ENCODE measurements at places on chromosomes 11 and 22.

DNA sequence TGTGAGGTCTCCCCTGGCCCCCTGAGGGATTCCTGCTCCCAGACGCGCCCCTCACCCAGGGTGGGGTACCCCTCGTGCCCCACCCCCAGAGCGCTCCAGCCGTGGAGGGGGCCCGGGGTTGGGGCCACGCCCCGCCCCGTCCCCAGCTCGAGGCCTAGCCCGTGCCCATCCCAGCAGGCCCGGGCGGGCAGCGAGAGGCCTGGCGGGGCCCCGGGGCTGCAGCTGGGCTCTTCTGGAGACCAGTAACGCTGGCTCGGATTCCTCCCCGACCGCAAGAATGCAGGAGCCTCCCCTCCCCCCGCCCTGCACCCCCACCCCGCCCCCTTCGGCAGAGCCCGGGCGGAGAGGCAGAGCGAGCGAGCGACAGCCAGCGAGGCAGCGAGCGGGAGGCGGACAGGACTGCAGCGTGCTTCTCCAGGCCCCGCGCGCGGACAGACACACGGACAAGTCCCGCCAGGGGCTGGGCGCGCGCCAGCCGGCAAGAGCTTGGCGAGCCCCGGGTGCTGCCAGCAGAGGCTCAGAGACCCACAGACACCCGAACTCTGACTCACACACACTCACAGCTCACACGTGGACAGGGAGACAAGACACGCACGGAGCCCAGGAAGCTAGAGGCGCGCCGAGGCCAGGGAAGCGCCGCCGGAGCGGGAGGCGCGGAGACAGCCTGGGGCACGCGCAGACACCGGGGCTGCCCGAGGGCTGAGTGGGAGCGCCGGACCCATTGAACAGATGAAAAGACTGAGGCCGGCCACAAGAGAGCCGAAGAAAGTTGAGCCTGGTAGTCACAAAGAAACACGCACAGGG lies 15.2 kb downstream of the BCL9L start:
- DNase-seq, result no peak

DNA sequence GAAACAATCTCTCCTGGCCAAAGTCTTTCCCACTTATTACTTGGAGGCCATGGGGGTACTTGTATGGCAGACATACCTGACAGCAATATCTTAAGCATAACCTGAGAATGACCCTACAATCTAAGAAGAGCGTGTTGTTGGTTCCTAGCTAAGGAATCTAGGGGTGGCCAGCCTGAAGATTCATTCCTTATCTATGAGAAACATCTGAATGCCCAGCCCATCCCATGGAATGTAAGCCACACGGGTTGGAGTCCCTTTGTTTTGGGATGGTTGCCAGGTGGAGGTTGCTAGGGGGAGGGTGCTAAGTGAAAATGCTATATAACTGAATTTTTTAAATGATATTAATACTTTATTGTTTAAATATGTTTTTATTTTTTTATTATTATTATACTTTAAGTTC lies 725.0 kb downstream of the ETS1 start:
- no peak for DNase-seq

GRCh38 chr11:121081321-121081720 lies 19.7 kb upstream of the TECTA start:
- no peak for DNase-seq

DNA sequence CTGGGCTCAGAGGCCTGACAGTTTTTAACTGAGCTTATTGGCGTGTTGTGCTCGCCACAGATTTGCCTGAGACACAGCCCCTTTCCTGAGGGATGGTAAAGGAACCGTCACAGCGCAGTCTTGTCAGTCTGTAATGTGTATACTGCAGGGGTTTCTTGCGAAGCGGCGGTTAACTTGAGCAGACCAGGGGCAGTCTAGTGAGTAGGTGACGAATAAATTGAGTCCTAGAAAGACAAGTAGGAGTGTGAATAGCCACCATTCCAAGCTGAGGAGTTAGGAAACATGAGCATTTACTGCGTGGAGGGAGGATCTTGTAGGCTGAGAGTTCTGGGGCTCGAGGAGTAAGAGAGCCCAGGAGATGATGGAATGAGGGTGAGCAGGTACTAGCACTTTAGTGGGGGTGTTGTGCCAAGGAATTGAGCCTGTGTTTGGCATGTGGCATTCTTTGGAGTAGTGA lies 1.4 kb downstream of the MED15 start:
- no peak for DNase-seq

DNA sequence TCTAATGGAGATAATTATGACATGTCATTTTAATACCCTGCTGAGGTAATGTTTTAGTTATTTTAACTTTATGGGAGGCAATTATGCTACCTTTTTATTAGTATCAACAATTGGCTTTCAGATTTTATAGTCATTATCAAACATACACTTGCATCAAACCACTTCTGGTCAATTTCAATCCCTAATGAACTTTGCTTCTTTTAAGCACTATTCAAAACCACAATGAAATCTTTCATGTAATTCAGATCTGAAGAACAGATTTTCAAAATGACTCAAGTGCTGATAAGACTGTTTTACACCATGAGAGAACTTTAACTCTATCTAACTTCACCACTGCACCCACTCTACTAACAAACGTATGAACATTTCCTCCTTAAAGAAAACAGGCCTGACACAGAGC lies 25.9 kb upstream of the CCDC34 start:
- no peak for DNase-seq

DNA sequence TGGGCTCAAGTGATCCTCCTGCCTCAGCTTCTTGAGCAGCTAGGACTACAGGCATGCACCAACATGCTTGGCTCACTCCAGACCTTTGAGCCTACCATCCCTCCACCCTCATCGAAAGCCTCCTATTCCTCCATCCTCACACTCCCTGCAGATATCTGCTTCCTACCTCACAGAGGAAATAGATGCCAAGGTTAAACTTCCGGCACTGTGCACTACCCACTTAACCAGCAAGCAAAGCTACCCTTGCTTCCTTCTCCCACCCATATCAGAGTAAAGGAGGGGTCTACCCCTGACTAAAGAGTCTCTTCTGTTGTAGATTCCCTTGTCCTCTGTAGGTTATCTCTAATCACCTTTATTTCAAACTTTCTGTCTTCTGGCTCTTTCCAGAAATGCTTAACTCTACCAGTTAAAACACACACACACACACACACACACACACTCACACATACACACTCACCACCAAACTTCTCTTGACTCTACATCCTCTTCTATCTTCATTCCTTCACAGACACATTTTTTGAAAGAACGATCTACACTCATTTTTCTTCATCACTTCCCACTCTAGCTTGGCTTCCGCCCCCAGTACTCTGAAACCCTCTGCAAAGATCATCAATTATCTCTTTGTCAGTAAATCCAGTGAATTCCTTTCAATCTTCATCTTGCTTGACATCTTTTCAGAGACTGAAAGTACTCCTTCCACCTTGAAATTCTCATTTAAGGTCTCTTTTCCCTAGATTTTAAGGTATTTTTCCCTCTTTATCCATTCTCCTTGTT lies 10.9 kb upstream of the SIK2 start:
- no peak for DNase-seq

DNA sequence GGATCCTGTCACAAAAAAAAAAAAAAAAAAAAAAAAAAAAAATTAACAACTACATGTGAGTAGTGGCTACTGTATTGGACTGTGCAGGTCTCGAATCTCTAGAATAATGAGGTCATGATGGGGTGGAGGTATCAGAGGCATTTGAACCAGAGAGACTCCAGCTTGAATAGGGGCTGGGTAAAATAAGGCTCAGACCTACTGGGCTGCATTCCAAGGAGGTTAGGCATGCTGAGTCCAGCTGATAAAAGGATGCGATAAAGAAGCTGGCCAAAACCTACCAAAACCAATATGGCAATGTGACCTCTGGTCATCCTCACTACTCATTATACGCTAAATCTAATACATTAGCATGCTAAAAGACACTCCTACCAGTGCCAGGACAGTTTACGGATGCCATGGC lies 5.9 kb upstream of the PACSIN3 start:
- no peak for DNase-seq

GRCh38 chr11:50423208-50423607 lies 390.5 kb downstream of the OR4C45 start:
- no peak for DNase-seq

DNA sequence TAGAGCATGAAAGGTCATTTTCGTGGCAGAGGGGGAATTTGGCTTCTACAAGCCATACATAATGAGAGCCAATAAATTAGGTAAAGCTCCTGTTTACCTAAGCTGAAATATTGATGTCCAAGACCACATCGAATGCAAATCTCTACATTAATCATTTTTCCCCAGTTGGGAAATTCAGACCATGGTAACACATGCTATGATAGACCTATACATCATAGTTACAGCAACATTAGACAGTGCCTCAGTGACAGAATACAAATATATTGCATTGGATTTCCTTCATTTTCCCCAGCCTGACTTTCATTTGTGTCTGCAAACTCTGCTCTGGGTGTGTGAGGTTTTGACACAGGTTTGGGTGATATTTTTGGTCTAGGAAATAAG lies 1079.7 kb upstream of the TENM4 start:
- DNase-seq, result no peak

- DNase-seq, result no peak
Observed at GRCh38 chr11:75826461-75827230, 11.6 kb downstream of the UVRAG start.

DNA sequence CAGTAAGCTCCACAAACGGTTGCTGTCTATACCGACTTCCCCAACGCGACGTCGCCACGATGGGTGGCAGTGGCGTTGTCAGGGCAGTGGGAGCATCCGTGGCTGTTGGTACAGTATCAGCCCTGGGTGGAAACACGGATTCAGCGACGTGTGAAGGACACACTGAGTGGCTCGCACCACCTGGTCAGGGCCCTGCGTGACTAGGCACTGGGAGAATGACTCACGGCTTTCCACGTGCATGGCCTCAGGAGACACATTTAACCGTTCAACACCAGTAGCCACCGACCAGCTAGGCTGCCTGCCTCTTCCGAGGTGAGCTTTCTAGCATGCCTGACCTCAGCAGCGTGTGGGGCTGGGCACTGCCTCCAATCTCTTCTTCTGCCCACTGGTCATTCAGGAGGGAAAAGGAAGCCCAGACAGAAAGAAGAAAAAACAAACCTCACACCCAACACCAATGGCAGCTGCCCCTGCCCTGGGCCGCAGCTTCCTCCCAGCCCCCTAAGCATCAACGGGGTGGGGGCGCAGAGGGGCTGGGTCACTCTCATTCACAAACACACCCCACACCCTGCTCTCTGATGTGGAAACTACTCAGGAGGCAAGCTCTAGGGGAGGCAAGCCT lies 59.0 kb downstream of the MYH9 start:
- no peak for DNase-seq

DNA sequence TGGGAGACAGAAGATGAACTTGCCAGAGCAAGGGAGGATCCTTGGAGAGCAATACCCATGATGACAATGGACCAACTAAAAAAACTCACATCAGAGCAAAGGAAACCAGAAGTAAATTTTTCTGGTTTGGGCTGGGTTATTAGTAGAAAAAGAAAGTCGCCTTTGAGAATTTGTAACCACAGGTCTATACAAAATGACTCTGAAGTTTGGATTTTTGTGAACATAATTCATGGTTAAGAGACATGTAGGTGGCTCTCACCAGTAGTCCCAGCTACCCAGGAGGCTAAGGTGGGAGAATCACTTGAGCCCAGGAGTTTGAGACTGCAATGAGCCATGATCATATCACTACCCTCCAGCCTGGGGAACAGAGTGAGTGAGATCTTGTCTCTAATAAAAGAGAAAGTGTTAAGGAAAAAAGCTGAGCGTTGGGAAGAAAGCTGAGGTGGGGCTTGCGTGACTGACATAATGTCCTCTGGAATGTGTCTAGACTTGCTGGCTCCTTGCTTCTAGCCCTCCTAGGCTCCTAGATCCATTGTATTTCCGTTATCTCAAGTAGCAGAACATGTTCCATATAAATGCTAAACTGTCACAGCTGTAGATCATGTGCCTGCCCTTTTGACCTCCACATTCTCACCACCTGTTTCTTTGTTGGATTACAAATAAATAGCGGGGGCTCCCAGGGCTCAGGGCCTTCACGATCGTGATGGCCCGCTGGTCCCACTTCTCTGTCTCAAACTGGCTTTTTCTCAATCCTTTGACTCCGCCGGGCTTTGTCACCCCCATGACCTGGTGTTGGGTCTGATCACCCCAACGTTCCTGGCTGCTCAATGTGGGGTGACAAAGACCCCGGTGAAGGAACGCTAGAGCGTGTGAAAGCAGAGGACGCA lies 56.2 kb upstream of the SC5D start:
- no peak for DNase-seq

GRCh38 chr11:20360650-20361049 lies 2.9 kb upstream of the HTATIP2 start:
- no peak for DNase-seq

DNA sequence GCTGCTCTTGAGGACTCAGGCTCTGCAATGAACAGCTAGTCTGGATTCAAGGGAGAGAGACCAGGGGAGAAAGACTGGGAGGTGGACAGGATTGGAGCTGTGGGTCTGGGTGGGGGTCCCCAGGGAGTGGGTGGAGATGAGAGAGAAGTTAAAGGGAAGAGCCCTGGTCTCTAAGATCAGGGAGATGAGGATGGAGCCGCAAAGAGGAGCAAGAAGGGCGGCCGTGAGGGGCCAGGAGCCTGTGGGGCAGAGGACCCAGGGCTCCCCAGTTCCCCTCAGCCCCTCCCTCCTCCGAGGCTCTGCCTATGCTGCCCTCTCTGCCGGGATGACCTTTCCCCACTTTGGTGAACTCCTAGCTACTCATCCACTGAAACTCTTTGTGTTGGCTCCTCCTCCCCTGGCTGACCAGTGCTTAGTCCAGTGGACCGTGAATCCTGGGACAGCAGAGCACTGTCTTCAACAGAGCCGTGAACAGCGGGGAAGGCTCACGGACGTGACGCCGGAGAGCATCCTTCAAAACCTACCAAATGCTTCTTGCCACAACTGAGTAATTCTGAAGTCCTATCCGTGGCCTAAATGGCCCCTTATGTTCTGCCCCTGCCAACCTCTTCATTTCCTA lies 16.4 kb upstream of the RFPL3 start:
- DNase-seq, result no peak

GRCh38 chr11:130122141-130122575 lies 37.4 kb upstream of the ST14 start:
- DNase-seq, result peak; percentile 27

DNA sequence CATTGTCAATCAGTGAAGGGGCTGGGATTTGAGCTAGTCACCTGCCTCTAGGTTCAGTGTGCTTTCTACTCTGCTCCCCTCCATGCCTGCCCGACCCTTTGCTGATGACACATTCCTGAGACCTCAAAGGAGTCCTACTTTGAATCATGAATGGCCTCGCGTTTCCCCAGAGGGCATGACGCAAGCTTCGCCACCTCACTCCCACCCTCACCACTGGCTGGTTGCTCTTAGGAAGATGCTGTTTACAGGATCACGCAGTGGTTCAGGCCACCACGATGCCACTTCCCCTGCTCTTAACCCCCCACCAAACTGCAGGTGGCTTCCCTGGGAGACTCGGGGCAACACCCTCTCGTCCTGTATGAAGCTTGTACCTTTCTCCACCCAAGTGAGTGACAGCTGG lies 62.9 kb upstream of the B3GAT1 start:
- DNase-seq, result peak; percentile 6

- DNase-seq, result no peak
Observed at GRCh38 chr11:117052196-117053149, 45.8 kb downstream of the SIK3 start.

DNA sequence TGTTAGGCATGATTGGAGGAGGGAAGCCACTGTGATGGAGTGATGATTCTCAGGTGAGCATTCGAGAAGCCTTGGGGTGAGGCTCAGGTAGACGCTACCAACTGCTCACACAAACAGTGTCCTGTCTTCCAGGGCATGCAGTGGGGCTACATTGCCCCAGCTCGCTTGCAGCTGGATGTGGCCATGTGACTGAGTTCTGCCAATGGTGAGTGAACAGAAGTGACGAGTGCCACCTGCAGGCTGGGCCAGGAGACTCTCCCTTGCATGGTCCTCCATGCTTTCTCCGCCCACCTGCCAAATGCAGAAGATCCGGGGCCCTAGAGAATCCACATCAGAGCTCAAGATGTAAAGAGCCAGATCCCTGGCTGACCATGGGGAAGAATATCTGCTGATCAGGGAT lies 195.9 kb downstream of the BCR start:
- DNase-seq, result peak; percentile 42
